Stimulated activated CD8-positive, alpha-beta memory T cell treated with anti-CD3 and anti-CD28 coated beads, Interleukin-7, amount 100 ng/mL, for 1 hour (primary cell): ENCODE measurements at places on chromosomes 2 and 18.

DNA sequence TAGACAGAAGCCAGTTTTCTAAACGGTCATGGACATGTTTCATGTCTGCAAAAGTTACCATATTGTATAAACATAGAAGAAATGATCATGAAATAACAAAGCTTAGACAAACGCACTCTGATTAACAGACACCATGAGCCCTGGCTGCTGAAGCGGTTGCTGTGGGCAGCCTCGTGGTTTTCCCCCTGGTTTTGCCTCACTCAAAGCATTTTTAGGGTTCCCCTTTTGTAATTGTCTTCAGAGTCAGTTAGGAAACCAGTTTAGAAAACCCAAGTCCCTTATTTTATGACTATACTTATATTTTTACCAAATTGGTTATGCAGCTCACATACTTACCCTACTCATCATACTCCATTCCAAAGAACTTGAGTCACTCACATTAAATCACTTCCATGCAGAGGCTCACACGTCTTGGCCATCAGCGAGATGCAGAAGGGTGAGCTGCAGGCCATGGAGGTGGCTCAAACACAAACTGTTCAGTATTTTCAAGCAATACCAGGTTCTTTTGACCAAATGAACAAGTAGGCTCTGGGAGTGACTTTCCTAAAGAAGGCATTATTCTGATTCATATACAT, 105.6 kb upstream of the SALL3 start:
- DNase-seq = no peak

DNA sequence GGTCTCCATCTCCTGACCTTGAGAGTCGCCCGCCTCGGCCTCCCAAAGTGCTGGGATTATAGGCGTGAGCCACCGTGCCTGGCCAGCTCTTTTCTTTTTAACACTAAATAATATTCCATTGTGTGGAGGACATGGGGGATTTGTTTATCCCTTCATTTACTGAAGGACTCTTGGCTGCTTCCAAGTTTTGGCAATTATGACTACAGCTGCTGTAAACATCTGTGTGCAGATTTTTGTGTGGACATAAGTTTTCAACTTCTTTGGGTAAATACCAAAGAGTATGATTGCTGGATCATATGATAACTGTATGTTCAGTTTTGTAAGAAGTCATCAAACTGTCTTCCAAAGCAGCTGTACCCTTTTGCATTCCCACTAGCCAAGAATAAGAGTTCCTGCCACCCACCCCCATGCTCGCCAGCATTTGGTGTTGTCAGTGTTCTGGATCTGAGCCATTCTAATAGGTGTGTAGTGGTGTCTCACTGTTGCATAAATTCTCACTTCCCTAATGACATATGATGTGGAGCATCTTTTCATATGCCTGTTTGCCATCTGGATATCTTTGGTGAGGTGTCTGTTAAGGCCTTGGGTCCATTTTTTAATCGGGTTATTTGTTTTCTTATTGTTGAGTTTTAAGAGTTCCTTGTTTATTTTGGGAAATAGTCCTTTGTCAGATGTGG, 52.2 kb downstream of the TNFRSF11A start:
- DNase-seq = no peak

DNA sequence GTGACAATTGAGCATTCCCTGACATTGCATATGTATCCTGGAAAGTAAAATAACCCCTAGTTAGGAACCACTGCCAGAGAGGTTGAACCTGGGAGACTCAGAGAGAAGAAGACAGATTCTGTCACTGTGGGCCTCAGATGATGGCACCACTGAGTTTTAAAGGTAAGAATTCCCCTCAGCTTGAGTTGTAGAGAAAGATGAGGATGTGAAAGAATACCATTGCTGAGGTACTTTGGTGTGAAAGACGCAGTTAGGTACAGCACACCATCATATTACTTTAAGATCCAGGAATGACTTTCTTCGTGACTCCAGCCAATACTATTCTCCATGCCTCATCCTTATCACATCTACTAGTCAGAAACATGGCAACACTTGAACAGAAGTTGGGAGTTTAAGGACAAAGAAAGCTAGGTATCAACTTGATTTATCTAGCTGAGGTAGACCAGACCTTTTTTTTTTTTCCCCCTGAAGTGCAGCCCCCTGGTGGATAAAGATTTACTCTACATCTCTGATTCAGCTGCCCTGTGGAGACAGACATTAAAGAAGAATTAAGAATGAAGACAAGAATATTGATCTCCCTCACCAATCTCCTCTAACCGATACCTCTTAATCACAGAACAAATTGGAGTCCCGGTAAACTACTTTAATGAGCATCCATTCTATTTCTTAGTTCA, 630.5 kb upstream of the FANCL start:
- DNase-seq = no peak

GRCh38 chr2:3613524-3613905, 18.6 kb downstream of the COLEC11 start:
- no peak for DNase-seq

GRCh38 chr2:14756981-14757657, 124.6 kb downstream of the LRATD1 start:
- no peak for DNase-seq

GRCh38 chr2:72954376-72955227, 37.3 kb downstream of the EMX1 start:
- DNase-seq = no peak

DNA sequence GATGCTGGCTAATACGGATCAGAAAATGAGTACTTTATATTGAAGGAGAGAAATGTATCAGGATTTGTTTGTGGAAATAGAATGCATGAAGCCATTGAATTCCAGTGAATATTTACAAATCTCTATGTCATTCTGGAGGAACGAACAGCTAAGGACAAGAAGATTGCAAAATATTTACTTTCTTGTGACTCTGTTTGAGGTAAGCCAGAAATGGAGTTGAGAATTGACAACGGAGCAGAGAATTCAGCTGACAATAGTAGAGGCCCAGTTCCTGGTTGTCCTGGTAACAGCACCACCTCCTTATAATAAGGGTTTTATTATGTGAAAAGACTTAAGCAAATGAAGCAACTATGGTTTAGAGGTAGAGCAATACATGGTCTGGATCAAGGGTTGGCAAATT, 349.2 kb downstream of the ADCYAP1 start:
- no peak for DNase-seq

DNA sequence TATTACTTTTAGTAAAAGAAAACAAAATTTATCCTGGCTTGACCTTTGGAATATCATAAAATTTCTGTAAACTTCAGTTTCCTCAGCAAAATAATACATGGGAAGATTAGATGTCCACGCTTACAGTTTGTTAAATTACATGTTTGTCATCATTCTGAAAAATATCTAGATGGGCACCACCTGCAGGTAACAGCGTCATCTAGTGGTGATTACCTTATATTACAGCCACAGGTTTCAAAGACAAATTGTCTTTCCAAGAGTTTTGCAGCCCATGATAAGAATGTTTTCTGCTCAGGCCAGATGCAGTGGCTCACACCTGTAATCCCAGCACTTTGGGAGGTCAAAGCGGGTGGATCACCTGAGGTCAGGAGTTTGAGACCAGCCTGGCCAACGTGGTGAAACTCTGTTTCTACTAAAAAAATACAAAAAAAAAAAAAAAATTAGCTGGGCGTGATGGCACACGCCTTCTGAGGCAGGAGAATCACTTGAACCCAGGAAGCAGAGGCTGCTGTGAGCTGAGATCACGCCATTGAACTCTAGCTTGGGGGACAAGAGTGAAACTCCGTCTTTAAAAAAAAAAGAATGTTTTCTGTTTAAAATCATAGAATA, 96.3 kb upstream of the RASGRP3 start:
- DNase-seq = no peak

DNA sequence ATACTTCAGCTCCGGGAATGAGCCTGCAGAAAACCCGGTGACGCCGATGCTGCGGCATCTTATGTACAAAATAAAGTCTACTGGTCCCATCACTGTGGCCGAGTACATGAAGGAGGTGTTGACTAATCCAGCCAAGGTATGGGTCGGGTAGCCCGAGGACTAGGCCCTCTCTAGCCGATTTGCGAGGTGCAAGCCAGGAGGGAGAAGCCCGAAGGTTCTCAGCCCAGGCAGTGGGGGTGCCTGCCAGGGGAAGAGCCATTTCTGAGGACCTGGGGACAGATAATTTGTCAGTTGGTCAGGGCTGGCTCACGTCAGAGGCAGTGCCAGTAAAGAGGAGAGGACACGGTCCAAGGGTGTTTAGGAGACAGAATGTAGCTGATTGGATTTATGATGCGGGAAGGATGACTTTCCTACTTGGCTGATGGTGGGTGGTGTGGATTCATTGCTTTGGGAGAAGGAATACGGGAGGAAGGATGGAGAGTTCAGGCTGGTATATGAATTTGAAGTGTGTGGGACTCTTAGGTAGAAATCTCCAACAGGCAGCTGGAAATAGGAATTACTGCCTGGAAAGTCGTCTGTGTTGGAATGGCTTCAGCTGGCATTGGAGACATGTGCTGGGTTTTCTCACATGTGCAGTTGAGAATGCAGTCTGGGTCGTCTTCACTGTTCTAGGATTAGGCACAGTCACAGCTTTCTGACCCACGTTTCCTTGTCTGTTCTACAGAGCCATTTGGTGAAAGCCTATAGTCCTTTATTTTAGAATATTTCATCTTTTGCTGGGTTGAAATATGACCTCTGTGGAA, 874 bp downstream of the NDUFAF7 start:
- no peak for DNase-seq

GRCh38 chr18:37930640-37931039, 365.0 kb upstream of the CELF4 start:
- no peak for DNase-seq

DNA sequence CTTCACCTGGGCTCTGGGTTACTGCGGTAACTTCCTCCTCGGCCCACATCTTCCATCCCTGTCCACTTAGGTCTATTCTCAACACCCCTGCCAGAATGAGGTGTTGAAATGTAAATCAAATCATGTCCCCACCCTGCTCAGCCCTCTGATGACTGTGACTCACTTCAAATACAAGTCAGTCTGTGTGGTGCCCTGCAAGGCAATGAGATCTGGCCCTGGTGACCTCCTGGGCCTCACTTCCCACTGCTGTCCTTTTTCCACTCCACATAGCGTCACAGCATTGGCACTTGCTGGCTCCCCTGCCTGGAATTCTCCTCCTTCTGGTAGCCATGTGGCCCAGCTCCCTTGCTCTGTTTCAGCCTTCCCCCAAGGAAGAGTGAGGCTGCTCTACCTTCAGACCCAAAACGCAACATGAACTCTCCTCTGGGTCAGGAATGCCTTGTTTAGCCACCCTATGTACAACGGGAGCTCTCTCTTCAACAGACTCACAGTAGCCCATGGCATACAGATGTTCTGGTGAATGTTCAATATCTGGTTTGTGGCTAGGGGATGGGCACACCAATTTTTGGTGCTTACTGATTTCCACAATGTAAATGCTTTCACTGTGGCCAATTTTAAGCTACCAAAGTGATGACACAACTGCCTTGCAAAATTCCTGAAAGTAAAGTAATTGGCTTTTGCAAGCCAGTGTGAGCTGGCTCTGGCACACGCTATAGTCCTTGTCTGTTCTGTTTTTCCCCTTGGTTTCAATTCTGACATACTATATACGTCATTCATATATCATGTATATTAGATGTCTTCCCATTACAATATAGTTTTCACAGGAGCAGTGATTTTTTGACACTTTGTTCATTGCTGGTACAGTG, 550.3 kb upstream of the HS6ST1 start:
- no peak for DNase-seq

GRCh38 chr2:64537991-64538390, 13.9 kb downstream of the AFTPH start:
- no peak for DNase-seq

DNA sequence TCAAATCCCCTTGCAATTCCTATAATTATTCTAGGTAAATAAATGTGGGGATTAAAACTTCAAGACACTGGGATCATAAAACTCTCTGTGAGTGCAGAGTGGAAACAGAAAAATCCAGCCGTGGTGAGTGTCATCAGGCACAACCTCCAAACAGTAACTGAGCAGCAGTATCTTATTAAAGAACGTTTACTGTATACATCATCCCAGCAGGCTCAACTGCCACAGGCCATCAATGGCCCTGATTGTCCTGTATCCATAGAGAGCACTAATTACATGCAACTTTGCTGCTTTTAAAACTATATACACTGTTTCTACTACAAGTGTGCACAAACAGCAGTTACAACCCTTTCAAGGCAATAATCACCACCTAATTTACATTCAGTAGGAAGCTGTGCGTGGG, 23.9 kb downstream of the GAREM1 start:
- no peak for DNase-seq

GRCh38 chr2:30293303-30293921, 62.1 kb downstream of the LBH start:
- no peak for DNase-seq

GRCh38 chr18:5058768-5059695, 138.0 kb downstream of the AKAIN1 start:
- DNase-seq = no peak

- DNase-seq = no peak
Measured at GRCh38 chr2:217222309-217222910, 362.5 kb upstream of the TNP1 start.

DNA sequence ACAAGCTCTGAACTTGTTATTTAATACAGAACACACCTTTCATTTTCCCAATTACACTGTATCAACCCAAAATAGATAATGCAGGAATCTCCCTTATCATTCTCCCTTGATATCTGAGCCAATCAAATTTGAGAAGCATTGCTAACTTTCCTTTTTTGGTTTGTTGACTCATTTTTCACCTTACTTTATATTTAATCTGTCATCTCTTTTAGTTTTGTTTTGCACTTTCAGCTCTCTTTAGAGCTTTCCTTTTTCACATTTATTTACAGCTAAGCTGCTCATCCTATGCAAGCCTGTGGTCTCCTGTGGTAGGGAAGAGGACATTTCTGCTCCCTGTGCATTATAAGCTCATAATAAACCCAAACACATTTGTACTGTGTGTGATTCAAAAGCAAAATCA, 50.1 kb downstream of the ITGAV start:
- DNase-seq = no peak
